Activated T-helper 9 cell treated with anti-CD3 and anti-CD28 coated beads, Interleukin-2, amount 50 U/mL, for 16 hours (primary cell): ENCODE measurements at places on chromosomes 3 and 15.

- DNase-seq, result no peak
Observed at GRCh38 chr3:172384836-172385235, 63.4 kb downstream of the GHSR start.

DNA sequence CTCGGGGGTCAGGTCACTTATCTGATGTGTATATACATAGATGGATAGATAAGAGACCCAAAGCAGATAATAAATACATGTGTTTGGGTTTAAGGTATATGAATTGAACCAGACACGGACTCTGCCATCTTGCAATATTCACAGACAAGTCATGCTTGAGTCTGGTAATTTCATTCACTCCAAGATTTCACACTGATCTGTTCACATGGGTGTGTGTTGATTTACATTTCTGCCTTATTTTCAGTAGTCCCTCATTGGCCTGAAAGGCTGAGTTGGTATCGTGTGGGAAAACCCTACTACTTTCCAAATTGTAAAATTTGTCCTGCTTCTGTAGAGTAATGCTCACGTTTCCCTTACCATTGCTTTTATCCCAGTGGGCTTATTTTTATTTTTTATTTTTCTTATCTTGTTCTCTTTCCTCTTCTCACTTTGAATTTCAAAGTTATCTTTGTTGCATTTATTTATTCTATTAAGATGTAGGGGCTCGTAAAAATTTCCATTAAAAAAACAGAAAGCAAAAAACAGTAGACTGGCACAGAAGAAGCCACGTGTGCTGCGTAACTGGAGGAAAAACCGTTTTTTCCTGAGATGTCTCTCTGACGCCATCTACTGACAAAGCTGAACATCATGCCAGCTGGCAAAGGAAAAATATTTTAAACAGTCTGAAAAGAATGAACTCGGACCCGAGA lies 10.8 kb upstream of the MFSD1 start:
- DNase-seq, result no peak

GRCh38 chr3:67241084-67241483 lies 243.0 kb downstream of the KBTBD8 start:
- DNase-seq, result no peak

- DNase-seq, result no peak
Observed at GRCh38 chr15:100042558-100042957, 299.2 kb downstream of the ADAMTS17 start.

- DNase-seq, result no peak
Observed at GRCh38 chr3:72437661-72438406, 410.4 kb downstream of the SHQ1 start.

DNA sequence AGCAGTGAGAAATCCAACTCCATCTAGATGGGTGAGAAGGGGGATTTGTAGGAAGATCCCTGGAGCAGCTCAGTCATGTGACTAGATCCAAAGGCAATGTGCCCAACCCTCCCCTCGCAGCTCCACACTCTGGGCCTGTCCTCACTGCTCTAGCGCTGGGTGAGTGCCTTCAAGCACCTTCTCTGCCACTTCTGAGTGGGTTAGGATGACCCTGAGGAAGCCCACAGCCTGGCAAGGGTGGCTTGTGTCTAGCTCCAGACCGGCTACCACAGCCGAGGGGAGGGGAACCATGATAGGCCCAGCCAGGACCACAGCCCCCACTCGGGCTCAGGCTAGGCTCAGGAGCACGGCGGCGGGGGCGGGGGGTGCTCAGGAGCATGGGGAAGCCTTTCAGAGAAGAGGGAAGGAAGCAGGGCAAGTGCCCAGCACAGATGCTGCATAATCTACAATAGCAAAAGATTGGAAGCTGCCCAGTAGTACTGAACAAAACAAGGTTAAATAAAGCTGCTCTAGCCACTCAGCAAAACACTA lies 1.7 kb downstream of the SPATA12 start:
- DNase-seq, result no peak

GRCh38 chr15:100095541-100096247 lies 246.1 kb downstream of the ADAMTS17 start:
- DNase-seq, result no peak

GRCh38 chr15:28113394-28114113 lies 14.4 kb upstream of the OCA2 start:
- no peak for DNase-seq

GRCh38 chr3:168088106-168088720 lies 7.5 kb downstream of the GOLIM4 start:
- no peak for DNase-seq

GRCh38 chr15:99976811-99977271 lies 243.6 kb upstream of the LYSMD4 start:
- no peak for DNase-seq

- DNase-seq, result no peak
Observed at GRCh38 chr3:2802429-2802828, 307.7 kb downstream of the IL5RA start.

- no peak for DNase-seq
Observed at GRCh38 chr15:44734839-44735481, 1.4 kb upstream of the TRIM69 start.
